ENCODE measurements at places on chromosomes 7 and 10.

DNA sequence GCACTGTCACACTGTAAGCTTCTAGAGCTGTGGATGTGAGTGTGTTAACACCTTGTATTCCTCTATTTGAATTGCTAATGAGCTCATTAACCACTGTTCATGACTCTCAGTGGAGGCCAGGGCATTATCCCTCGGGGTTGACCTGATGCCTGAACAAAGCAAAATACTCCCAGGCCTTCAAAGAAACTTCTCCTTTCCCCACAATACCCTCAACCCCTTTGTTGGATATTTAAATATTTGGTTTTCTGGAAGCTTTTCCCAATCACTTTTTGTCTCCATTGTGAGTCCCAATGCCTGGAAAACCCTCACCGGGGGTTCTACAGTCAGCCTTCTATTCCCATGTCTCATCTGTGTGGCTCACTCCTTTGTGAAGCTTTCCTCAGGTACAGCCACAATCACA, 780.1 kb downstream of the PHTF2 start:
- DNase-seq = no peak

DNA sequence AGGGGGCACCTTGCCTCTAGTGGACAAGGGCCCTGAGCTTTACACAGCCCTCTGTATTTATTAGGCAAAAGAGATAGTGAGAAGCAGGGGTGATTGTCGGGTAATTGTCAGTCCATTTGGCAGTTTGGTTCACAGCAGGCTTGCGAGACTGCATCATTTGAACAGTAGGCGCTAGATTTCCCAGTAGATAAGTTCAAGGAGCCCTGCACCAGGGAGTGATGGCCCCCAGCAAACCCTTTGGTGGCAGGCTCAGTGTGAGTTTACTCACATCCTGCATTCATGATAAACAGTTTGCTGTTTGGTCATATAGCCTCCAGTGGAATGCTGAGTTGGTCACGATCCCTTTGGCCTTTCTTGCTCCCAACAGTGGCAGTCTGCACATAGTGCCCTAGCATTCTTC, 59.4 kb downstream of the MARCHF5 start:
- no peak for DNase-seq

GRCh38 chr10:44383749-44384600, 922 bp downstream of the CXCL12 start:
- DNase-seq = no peak

- DNase-seq = no peak
Measured at GRCh38 chr10:63331586-63331985, 134.2 kb downstream of the JMJD1C start.

- DNase-seq = no peak
Measured at GRCh38 chr7:27079234-27079975, 16.4 kb downstream of the HOXA1 start.

GRCh38 chr7:116315293-116315692, 105.0 kb downstream of the TES start:
- no peak for DNase-seq

DNA sequence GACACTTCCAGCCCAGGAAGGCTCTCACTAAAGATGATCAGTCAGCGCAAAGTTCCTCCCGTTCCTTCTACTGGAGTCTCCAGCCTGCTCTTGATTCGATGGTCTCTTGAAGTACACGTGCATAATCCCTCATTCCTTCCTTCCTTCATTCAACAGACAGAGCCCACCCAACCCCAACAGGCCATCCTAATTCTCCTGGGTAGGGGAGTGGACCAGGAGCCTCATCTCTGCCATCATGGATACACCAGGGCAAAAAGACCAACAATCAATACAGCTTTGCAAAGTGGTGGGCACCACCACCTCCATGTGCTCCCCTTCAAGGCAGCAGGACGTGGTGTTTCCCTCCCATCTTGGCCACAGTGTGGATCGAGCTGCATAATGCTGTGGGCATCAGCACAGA, 446.3 kb downstream of the GRID1 start:
- DNase-seq = no peak

DNA sequence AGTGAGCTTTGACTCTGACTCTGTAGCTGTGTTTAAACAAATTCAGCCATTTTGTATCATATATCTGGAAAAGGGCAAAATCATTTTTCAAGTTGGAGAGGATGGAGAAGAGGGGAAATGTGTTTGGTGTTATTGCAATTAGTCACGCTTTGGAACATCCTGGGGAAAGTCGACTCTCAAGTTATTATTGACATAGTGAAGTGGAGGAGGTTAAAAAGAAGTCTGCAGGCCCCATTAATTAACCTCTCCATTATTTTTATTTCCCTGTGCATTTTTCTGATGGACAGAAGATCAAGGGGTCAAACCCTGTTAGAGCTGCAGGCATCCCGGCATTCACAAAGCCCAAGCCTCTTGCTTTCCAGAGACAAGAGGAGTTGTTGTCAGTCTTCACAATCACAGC, 132.6 kb downstream of the TEX36 start:
- no peak for DNase-seq

GRCh38 chr7:117014673-117015133, 61.4 kb downstream of the ST7 start:
- DNase-seq = peak; percentile 9

- DNase-seq = peak; percentile 36
Measured at GRCh38 chr7:128361411-128362379, at the start of gene PRRT4. Gene PRRT4 (minus strand): TSS chr7:128361690.

- no peak for DNase-seq
Measured at GRCh38 chr7:3578399-3578798, 277.3 kb downstream of the SDK1 start.

- DNase-seq = no peak
Measured at GRCh38 chr7:5500056-5500776, 76.6 kb upstream of the TNRC18 start.

GRCh38 chr10:101952191-101952590, 103.8 kb downstream of the ARMH3 start:
- DNase-seq = no peak

GRCh38 chr10:100788002-100788903, 42.9 kb downstream of the PAX2 start:
- DNase-seq = no peak

DNA sequence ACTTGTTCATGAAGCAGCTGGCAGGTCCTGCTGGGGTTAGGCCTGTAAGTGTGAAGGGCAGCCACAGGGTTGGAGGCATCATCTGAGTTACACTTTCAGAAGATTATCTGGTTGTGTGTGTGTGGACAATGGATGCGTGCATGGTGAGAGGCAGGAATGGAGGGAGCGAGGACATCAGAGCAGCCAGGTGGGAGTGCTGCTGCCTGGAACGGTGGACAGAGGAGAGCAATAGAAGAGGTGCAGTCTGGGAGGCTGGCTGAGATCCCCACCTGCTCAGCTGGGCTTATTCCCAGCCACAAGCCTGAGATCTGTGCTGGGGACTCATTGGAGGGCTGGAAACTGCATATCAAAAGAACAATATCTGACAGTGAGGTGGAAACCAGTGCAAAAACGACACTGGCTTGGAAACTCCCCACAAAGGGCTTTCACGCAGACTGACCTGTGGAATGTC, 17.9 kb downstream of the ZNF488 start:
- DNase-seq = no peak

DNA sequence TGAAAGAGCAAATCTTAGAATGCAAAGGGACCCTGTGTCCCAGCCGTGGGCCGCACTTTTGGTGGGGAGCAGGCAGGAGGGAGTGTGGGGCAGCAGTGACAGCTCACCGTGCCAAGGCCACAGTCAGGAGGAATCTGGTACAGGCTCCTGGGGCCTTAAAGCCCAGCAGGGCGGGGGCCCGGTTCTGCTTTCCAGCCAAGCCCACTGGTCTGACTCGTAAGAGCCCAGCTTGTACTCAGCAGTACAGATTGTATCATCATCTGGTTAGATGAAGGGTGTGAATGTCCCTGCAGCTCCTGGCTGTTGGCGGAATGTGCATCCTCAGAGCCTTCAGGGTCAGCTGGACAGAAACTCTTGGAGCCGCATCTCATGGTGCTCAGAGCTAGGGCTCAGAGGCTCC, 30.5 kb upstream of the TRIM8 start:
- no peak for DNase-seq

DNA sequence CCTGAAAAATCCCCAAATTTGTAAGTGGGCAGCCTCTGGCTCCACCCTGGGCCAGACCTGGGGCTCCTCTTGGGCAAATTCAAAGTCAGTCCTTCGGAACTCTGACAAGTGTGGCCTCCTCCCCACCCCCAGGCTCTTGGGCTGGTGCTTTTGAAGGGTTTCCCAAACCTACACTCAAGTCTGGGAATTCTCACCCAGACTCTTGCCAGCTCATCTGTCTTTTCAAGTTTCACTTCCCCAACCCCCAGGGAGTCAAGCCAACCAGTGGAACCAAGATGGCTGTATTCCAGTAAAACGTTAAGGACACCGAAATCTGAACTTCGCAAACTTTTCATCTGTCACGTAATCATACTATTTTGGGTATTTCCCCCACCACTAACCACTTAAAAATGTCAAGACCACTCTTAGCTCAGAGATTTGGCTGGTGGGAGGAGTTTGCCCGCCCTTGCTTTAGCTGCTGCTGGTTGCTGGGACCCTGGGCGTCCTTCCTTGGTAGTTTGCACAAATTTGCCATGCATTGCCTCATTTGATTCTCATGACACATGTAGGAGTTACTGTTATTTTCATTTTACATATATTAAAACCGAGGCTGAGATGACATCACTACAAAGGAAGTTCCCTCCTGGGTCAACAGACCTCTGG, 1.7 kb upstream of the MYO1G start:
- peak; percentile 68 for DNase-seq

GRCh38 chr10:43574906-43575305, 490 bp upstream of the ZNF239 start:
- DNase-seq = no peak

- no peak for DNase-seq
Measured at GRCh38 chr10:94088926-94089381, 95.2 kb downstream of the PLCE1 start.

- DNase-seq = no peak
Measured at GRCh38 chr7:25486656-25487055, 258.4 kb upstream of the NPVF start.

DNA sequence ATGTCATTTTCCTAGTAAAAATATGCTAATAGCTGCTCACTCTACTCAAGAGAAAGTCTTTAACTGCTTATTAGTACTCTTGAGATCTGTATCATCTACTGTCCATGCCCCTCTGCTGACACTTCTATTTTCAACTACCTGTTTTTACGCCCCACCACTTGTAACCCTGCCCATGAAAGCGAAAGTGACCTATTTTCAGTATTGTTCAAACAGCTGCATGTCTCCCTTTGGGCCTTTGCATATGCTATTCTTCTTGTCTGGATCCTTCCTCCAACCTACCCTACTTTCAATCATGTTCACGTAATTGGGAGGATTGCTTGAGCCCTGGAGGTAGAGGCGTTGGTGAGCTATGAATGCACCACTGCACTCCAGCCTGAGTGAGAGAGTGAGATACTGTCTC, 1481.3 kb downstream of the GATA3 start:
- no peak for DNase-seq

DNA sequence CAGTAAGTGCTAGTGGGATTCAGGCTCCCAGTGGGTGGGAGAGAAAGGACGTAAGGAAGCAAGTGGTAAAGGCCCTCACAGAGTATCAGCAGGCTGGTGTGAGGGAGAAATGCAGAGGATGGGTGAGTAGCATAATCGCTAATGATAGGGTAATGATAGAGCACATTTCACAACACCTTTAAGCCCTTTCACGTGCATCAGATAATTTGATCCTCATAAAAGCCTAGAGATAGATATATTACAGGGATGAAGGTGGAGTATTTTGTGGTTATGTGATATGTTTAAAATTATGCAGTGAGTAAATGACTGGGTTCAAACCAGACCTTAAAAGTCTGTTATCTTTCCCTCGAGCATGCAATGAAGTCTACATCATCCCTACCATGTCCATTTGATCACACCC, 10.3 kb downstream of the LEP start:
- no peak for DNase-seq

DNA sequence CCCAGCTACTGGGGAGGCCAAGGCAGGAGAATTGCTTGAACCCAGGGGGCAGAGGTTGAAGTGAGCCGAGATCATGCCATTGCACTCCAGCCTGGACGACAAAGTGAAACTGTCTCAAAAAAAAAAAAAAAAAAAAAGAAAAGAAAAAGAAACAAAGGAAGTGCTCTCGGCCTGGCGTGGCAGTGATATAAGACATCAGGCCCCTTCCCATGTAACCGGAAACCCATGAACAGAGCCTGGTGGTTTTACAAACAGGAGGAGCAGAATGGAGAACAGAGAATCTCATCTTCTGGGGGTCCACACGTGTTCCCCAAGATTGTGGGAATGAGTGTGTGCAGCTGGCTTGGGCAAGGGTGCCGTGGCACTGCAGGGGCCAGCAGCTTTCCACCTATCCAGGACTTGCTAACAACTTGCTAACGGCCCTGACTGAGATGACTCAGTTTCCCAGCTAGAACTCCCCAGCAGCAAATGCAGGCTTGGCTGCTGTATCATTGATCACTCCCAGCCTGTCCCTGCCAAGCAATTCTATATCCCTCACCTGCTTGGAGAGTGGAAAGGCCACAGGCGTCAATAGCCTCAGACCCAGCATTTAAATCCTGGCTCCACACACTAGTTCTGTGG, 103.0 kb downstream of the COL26A1 start:
- DNase-seq = no peak

DNA sequence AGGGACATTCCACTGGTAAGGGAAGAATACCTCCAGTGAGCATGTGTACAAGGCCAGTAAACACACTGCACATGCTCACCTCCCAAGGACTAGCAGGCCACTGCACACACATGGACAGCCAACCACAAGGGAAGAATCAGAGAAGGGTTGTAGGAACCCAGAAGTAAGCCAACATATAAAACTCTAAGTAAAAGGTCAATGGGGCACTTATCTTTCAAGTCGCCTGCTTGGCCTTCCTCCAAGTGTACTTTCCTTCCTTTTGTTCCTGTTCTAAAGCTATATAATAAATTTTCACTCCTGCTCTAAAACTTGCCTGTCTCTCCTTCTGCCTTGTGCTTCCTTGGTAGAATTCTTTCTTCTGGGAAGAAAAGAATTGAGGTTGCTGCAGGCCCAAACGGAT, 33.0 kb downstream of the ORC5 start:
- DNase-seq = no peak
